ENCODE measurements at places on chromosomes 11 and 22. TPM values are rescaled to one million over a fixed set of nuclear protein-coding genes. Genes with fewer than 3 reads are reported as not detected.

- no peaks in the 10 kb centered on the region for H3K4me1 ChIP-seq
- no peak overlapping the region for H3K27ac ChIP-seq
- no peak for DNase-seq
- H3K36me3 ChIP-seq, result no peaks in the 10 kb centered on the region
These were observed 2.2 kb downstream of the OR51E2 start for GRCh38 chr11:4695442-4695841.

GRCh38 chr11:57786436-57786835 lies 24.8 kb downstream of the CTNND1 start:
- H3K27me3 ChIP-seq, result no peaks in the 10 kb centered on the region
- no peaks in the 10 kb centered on the region for H3K36me3 ChIP-seq
- H3K27ac ChIP-seq, result no peak overlapping the region
- peaks cover 12% of the 10 kb centered on the region for H3K4me1 ChIP-seq

GRCh38 chr11:94732617-94733281 lies 35.4 kb upstream of the AMOTL1 start:
- H3K27me3 ChIP-seq, result peaks cover 2% of the 10 kb centered on the region
- DNase-seq, result no peak
- H3K36me3 ChIP-seq, result no peaks in the 10 kb centered on the region
- H3K27ac ChIP-seq, result no peak overlapping the region

DNA sequence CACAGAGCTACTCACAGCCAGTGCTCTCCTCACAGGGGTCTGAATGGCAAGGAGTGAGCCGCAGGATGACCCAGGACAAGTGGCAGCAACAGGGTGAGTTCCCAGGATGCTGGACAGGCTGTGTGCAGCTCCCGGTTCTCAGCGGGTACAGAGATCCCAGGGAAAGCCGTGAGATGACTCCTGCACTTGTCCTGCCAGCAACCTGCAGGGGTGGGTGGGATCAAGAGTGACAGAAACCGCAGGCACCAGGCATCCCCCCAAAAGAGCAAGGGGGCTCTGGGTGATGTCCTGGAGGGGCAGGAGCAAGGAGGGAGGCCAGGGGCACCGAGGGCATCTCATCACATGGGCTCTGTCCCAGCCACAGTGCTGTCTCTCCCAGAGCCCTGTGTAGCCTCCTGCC lies 15.9 kb upstream of the PRODH start:
- no peaks in the 10 kb centered on the region for H3K36me3 ChIP-seq
- peaks cover 20% of the 10 kb centered on the region for H3K27me3 ChIP-seq
- H3K27ac ChIP-seq, result no peak overlapping the region
- no peak for DNase-seq
- no peak overlapping the region for H3K4me3 ChIP-seq
- no peaks in the 10 kb centered on the region for H3K4me1 ChIP-seq

- H3K36me3 ChIP-seq, result no peaks in the 10 kb centered on the region
- H3K4me1 ChIP-seq, result no peaks in the 10 kb centered on the region
- no peak for DNase-seq
- no peak overlapping the region for H3K27ac ChIP-seq
These were observed 6.7 kb downstream of the SLC25A18 start for GRCh38 chr22:17569971-17570511.

GRCh38 chr11:119704849-119705248 lies 24.2 kb downstream of the NECTIN1 start:
- H3K4me3 ChIP-seq, result no peak overlapping the region
- peaks cover 12% of the 10 kb centered on the region for H3K27me3 ChIP-seq
- DNase-seq, result no peak
- no peak overlapping the region for H3K27ac ChIP-seq
- no peaks in the 10 kb centered on the region for H3K36me3 ChIP-seq
- peaks cover 3% of the 10 kb centered on the region for H3K4me1 ChIP-seq

GRCh38 chr11:134749040-134749839 lies 337.2 kb upstream of the B3GAT1 start:
- H3K4me1 ChIP-seq, result no peaks in the 10 kb centered on the region
- no peak overlapping the region for H3K4me3 ChIP-seq
- no peaks in the 10 kb centered on the region for H3K36me3 ChIP-seq
- H3K27ac ChIP-seq, result no peak overlapping the region
- no peak for DNase-seq

DNA sequence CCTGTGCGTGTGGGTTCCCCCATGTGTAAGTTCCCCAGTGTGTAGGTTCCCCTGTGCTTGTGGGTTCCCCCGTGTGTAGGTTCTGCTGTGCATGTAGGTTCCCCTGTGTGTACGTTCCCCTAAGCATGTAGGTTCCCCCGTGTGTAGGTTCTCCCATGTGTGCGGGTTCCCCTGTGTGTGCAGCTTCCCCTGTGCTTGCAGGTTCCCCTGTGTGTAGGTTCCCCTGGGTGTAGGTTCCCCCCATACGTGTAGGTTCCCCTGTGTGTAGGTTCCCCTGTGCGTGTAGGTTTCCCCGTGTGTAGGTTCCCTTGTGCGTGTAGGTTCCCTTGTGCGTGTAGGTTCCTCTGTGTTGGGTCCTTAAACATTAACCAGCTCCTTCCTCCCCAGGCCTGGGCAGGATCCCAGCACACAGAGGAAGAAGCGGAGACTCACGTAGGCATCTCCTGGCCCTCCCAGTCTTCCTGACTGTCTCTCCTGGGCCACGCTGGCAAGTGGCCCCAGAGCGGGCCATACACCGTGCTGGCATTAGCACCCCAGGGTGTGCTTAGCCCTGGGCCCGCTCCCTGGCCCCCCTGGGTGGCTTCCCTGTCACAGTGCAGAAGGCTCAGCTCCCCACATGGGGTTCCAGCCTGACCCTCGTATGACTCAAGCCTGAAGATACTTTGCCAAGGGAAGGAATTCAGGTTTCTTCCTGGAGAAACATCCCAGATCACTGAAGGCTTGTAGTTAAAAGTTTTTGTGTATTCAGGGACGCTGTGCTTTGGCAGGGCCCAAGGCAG lies 2.8 kb upstream of the GRAMD4 start:
- no peaks in the 10 kb centered on the region for H3K36me3 ChIP-seq
- peaks cover 22% of the 10 kb centered on the region for H3K4me1 ChIP-seq
- H3K27ac ChIP-seq, result no peak overlapping the region

KCNQ1 gene
- total RNA-seq, result 10.8 TPM

Data from activated naive CD4-positive, alpha-beta T cell treated with anti-CD3 and anti-CD28 coated beads for 36 hours (primary cell).